ENCODE measurements at places on chromosomes 5 and 9.

DNA sequence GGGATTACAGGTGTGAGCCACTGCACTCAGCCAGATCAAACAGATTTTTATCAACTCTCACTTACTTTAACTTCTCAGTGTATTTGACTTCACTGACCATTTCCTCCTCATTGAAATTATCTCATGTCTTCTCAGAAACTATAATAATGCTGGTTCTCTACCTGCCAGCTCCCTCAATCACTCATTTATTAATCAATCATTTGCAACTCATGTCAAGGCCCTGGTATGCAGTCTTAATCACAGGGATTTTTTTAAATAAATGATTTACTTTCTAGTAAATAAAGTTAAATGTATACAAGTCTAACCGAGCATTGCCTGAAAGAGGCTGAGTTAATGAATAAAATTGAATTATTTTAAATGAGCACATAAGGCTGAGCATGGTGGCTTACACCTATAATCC, 63.3 kb downstream of the PLPP1 start:
- no peak for DNase-seq

DNA sequence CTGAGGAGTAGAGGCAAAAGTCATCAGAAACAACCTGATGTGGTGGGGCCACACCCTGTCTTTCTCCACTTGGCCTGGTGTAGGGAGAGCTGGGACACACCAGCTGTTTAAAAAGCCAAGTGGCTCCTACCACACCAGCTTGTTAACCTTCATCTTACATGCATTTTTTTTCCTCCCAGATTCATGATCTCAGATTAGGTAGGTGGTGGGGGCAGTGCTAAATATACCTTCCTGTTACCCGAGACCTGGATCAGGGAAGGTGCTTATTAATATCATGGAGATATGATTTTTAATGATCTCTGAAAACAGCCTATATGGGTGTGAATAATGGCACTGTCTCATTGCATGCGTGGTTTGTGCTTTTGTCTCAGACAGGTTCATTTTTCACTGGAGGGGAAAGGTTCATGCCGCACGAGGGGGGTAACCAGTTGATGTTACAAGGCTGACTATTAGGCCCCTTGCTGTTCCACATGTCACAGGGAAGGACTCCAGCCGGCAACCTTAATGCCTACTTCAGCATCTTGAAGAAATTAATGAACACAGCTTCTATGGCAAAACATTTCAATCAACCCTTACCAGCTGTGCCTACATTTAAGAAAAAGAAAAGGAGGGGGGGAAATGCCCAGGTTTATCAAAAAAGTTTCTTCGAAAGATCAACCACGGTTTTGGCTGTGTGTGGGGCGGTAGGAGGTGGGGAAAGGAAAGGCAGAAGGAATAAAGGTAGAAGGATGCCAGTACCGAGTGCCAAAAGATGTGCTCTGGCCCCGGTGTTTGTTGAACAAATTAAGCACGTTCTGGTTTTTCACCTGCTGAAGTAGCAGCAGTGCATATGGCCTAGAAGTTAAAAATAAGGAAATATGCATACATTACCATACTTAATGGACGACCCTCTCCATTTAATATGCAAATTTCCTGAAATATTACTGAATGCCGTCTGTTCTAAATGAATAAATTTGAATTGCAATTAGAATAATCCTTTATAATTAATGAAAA, 185.4 kb downstream of the EBF1 start:
- DNase-seq = no peak

- no peak for DNase-seq
Observed at GRCh38 chr5:154860123-154860522, 1.7 kb downstream of the CNOT8 start.

DNA sequence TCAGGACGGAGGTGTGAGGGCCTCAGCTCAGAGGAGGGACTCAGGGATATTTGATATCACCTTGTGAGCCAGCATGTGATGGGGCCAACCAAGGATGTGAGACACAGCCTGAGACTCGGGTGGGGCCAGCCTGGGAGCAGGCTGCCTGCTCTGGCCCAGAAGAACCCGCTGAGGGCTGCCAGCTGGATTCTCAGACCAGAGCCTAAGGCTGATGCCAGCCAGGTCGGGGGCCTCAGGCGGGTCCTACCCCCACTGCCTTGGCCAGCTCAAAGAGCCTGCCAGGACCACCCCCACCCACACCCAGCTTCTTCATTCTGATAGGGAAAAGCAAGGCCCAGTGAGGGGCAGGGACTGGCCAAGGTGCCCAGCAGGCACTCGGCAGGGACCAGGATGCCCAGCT, 20.3 kb upstream of the DUSP1 start:
- DNase-seq = no peak

DNA sequence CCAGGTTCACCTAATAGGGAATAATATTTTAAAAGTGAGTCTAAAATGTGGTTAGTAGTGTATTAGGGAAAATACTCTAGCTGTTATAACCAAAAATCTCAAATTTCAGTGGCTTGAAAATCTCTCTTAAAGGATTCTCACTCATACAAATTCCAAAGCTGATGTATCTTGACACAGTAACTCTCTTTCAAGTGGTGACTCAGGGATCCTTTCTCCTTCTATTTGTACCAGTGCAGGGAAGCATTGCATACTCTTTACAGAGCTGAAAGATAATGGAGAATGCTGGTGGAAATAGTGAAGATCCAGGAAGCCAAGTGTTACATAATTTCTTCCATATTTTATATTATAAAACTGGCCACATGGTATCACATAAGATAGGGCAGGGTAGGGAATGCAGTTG, 560.2 kb upstream of the CDH9 start:
- no peak for DNase-seq

DNA sequence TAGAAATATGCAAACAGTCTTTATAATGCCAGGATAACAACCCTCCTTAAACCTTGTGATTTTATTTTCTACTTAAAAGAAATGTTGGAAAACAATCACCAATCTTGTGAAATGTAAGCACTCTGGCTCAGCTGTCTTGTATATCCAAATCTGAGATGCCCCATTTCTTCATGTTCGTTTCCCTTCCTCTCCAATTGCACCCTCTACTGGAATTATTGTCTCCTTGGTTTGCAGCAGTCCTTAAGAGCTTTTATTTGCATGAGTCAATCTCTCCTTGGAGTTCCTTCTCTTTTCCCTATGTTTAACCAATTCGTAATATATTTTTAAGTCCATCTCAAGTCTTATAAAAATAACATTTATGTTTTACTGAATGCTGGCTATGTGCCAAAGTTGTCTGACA, 362.0 kb upstream of the CDH10 start:
- peak; percentile 84 for DNase-seq

DNA sequence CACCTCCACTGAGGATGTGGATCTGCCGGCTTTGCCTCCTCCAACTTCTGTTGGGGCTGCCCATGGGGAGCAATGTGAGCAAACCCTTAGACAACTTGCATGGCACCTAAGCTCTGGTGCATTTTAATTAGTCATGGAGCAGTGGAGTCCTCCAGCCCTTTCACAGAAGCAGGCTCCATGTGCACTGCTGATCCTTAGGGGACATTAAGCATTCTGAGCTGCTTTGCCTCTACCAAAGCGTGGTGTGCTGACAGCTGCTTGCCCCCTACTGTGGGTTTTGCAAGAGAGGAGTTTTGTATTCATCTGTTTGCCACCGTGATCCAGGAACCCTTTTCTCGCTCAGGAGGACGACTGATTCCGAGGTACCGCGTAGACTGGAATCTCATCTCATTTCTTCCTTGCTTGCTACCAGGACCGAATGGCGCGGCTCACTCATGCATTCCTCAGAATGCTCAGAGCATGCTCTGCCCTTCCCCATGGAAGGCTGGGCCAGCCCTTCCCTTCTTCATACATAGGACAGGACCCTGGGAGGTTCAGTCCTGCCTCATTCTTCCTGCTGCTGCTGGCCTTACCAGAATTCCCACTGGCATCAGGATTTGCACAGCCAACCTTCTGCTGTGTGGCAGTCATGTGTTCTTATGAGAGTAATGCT, 432.5 kb downstream of the GADD45G start:
- no peak for DNase-seq

DNA sequence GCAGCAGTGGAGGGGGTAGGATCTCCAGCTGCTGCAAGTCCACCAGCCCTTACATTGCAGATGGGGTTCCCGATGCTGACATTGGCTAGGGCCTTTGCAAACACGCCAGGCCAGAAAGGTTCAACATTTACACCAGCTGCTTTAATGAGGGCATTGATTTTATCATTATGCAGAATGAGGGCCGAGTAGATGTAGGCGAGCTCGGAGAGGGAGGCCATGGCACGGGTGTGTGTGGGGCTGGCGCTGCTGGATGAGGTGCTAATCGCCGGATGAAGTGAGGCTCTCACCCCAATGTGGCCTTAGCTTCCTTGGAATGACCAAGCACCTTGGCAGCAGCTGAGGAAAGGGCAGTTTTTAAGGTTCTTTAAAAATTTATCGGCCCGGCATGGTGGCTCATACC, 27.4 kb downstream of the PHAX start:
- DNase-seq = no peak

GRCh38 chr5:102624405-102624804, 125.6 kb upstream of the SLCO6A1 start:
- DNase-seq = no peak

- no peak for DNase-seq
Observed at GRCh38 chr5:91142819-91143218, 240.3 kb downstream of the ARRDC3 start.

- DNase-seq = no peak
Observed at GRCh38 chr9:137446851-137447471, 5.8 kb upstream of the ENTPD8 start.

- DNase-seq = peak; percentile 18
Observed at GRCh38 chr9:79489261-79490000, 82.3 kb upstream of the TLE4 start.

DNA sequence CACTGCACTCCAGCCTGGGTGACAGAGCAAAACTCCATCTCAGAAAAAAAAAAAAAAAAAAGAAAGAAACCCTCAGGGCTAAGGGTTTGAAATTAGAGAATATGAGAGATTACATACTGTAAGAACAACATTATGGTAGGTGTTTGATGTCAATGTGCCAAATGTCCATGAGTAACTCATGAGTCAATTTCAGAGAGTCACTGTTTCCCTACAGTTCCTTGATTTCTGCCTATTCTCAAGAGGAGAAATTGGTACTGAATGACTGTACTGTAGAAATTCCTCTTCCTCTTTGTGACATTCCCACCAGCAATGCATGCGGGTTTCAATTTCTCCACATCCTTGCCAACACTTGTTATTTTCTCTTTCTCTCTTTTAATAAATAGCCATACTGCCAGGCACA, 35.2 kb downstream of the MARVELD2 start:
- no peak for DNase-seq

DNA sequence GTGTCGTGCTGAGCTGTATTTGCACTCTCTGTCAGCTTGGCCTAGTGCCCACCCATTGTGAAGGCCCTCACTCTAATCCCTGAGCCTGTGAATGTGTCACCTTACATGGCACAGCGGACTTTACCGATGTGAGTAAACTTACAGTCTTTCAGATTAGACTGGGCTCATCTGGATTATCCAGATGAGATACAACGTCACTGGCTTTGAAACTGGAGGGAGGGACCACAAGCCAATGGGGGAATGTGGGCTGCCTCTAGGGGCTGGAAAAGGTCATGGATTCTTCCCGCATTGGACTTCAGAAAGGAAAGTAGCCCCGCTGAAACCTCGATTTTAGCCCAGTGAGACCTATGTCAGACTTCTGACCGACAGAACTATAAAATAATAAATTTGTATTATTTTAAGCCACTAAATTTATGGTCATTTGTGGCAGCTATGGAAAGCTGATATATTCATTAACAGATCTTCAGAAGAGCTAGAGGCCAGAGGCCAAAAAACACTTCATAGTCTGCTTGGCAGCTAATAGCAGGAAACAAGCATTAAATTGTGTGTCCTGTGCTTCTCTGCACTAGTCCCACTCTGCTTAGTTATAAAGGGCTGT, 139.0 kb upstream of the GAS1 start:
- DNase-seq = no peak

GRCh38 chr9:137685035-137685740, 66.4 kb downstream of the EHMT1 start:
- no peak for DNase-seq

GRCh38 chr9:129549684-129550083, 71.2 kb downstream of the C9orf50 start:
- DNase-seq = no peak

DNA sequence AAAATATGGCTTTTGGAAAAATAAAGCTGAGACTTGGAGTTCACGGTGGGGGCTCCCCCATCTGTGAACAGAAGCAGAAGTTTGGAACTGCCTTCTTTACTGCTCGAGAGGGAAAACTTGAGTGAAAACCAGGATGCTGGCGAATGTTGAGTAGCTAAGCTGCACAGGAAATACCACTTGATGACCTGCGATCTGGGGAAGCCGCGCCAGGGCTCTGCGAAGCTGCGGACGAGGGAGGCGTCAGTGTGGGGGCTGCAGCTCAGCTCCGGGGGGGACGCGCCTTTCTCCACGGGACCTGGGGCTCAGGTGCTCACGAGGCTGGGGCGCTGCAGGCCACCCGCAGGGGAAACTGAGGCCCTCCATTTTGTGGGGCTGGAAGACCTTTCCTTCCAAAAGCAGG, 62.3 kb downstream of the TENT4A start:
- no peak for DNase-seq

DNA sequence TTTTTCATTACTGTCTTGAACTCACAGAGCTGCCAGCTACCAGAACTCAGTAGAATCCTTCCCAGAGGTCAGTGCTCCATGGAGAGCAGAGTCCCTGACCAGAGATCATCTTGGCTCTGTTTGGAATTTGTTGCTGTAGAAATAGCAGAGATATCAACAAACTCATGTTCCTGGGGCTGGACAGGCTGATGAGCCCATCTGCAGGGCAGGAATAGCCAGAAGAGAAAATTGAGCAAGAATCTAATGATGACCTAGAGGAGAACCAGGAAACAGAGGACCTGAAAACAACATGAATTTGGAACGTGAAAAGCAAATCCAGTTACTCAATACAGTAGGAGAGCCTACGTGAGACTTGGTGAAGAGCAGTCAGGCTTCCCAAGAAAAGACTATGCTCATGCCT, 437.8 kb downstream of the PLK2 start:
- DNase-seq = peak; percentile 9

GRCh38 chr5:66867618-66868322, 271.6 kb downstream of the MAST4 start:
- no peak for DNase-seq

GRCh38 chr9:85743275-85744128, 1.7 kb upstream of the AGTPBP1 start:
- DNase-seq = no peak

DNA sequence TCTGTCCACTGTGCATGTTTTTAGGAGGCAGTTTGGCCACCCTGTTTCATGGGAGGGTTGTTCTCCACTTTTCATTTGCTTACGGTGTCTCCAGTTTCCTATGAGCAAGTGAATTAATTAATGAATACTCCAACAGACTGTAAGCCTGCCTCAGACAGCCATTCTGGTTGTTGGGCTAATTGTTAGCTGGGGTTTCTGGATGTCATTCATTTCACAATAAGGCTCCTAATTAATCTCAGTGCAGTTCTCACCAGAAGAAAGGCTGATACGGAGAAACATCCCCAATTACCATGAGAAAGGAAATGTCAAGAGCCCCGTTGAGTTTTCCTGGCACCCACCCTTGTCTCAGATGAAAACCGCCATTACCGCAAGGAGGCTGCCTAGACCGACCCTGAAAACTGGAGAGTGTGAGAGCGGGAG, 75.8 kb downstream of the MAP1B start:
- DNase-seq = no peak
